Osteocyte (in vitro differentiated cells): ENCODE measurements at places on chromosomes 1 and 21. TPM values are rescaled to one million over a fixed set of nuclear protein-coding genes. Genes with fewer than 3 reads are reported as not detected.

Gene LEMD1
- total RNA-seq: not detected in 2 replicates

DNA sequence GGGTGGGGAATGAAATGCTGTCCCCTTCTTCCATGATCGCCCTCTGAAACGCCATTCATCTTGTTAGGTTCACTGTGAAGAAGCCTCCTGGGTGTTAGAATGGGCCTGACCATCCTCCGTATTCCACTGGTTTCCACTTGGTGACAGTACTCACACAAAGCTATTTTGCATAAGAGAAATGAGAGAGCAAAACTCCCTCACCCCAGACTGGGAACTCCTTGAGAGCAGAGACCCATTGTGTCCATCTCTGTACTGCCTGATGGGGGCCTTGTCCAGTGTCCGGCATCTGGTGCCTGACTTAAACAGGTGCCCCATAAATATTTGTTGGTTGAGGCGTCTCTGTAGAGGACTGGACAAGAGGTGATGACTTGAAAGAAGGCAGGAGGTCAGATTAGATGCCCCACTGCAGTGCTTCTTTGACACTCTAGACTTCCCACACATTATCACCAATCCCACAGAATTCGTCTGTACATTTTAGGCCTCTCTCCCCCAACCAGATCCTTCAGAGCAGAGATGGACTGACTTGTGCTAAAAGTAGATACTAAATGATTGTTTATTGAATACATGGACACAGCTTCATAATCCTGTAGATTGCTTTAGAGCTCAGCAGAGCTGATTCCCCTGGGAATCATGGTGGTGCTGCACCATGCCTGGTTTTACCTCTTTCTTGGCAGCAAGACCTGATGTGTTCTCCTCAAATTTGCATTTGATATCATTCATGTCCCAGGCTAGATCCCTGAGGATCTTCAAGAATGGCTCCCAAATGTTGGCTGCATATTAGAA, 22.4 kb upstream of the KCNA2 start:
- DNase-seq: peak; percentile 25

Gene CXADR
- 0.05 and 0.11 TPM in 2 replicates for total RNA-seq

- DNase-seq: no peak
Measured at GRCh38 chr1:173056365-173056764, 5.6 kb upstream of the TNFSF18 start.

- no peak for DNase-seq
Measured at GRCh38 chr1:246569248-246570238, 3.3 kb downstream of the CNST start.

GRCh38 chr1:26784886-26785285, 2.9 kb upstream of the PIGV start:
- DNase-seq: no peak

Gene ANGPTL3
- total RNA-seq: not detected in 2 replicates

Gene OR2L3
- total RNA-seq: not detected in 2 replicates

Gene LRRC8D
- total RNA-seq: 20.4 and 21.2 TPM in 2 replicates

GRCh38 chr1:207787776-207788175, 35.9 kb downstream of the CD46 start:
- no peak for DNase-seq

Gene ASTN1
- total RNA-seq: not detected in 2 replicates

DNA sequence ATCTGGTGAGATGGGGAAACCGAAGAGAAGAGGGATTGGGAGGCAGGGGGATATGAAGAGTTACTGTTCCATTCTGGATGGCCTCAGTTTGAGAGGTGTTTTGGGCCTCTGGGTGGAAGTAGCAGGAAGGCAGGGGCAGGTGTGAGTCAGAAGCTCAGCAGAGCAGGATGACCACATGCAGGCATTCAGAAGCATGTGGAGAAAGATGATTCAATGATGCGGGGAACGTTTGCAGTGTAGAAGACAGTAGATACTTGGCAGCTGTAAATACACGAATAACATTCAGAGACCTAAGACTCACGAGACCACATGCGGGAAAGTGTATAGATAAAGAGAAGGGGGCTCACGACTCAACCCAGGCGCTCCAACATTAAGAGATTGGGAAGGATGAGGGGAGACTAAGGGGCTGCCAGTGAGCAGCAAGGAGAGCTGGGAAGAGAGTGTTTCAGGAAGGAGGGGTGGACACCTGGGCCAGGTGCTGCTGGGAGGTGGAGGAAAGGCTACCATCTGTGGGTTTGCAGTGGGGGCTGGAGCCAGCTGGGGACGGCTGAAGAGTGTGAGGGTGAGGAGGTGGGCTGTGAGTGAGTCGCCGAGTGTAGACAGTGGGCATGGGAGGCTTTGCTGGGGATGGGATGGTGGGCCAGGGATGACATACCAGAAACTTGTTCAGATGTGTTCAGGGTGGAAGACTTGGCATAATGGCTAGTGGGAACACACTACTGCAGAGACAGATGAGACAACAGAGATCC, 5.8 kb upstream of the EPS8L3 start:
- DNase-seq: no peak

GRCh38 chr21:37557261-37557950, 190.8 kb downstream of the DYRK1A start:
- DNase-seq: peak; percentile 69

- no peak for DNase-seq
Measured at GRCh38 chr1:9561429-9561828, 22.2 kb downstream of the SLC25A33 start.

DNA sequence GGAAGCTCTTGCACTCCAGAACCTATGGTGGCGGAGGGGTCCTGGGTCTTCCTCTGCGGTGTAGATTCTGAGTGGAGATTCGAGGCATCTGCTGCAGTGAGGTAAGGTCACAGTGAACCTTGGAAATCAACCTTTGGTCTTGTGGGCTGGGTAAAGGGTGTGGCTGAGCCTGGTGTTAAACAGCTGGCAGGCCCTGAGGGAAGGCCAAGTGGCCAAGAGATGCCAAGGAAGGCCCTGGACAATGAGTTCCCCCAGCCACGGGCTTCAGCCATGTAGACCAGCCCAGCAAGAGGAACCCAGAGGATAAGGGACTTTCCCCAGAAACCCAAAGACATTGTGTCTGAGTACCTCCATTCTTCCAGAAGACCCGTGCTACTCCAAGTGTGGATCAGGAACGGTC, 137.2 kb upstream of the ETS2 start:
- peak; percentile 64 for DNase-seq

DNA sequence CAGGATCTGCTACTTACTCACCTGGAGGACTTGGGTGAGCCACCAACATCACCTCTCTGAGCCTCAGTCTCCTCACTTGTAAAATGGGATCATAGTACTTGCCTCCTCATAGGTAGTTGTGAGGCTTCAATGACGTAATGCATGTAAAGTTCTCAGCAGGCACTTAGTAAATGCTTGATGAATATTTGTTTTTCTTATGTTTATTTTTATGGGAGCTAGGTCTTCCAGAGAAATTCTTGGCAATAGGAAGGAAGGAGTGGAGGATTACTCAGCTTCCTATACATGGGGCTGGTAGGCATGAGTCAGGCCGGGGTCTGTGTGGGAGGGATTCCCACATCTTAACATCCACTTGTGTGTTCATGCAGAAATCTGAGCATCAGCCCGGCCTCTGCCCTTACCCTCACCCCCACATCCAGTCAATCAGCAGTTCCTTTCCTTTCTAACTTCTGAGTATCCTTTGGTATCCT, 95.4 kb upstream of the USP24 start:
- no peak for DNase-seq

DNA sequence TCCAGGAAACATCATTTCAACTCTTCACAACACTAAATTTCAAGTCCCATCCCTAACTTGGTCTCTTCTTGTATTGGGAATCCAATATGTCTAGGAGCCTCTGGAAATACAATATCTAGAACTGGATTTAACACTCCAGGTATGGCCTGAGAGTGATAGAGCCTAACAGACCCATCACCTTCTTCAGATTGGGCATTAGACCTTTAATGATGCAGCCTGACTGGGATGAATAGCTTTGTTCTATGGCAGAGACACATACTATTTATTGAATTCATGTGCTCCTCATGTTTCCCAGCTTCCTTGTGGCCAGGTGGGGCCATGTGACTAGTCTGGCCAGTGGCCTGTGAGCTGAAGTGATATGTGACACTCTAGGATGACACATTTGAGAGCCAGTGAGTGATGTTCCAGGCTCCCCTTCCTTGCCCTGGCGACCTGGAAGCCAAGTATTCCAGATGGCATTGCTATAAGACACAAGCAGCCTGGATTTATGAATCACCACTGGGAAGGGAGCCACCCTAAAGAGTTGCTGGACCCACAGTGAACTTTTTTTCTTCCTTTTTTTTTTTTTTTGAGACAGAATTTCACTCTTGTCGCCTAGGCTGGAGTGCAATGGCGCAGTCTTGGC, 31.0 kb upstream of the POU3F1 start:
- no peak for DNase-seq

DNA sequence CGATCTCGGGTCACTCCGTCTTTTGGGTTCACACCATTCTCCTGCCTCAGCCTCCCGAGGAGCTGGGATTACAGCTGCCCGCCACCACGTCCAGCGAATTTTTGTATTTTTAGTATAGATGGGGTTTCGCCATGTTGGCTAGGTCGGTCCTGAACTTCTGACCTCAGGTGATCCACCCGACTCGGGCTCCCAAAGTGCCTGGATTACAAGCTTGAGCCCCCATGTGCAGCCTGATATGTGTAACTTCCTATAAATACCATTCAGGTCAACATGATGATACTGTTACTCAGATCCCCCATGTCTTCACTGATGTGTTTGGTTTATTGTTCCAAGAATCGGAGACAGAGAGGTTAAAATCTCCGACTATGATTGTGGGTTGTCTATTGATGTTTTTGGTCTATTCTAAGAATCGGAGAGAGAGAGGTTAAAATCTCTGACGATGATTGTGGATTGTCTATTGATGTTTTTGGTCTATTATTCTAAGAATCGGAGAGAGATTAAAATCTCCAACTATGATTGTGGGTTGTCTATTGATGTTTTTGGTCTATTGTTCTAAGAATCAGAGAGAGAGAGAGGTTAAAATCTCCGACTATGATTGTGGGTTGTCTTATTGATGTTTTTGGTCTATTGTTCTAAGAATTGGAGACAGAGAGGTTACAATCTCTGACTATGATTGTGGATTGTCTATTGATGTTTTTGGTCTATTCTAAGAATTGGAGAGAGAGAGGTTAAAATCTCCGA, 17.0 kb downstream of the C1orf159 start:
- DNase-seq: peak; percentile 7

DNA sequence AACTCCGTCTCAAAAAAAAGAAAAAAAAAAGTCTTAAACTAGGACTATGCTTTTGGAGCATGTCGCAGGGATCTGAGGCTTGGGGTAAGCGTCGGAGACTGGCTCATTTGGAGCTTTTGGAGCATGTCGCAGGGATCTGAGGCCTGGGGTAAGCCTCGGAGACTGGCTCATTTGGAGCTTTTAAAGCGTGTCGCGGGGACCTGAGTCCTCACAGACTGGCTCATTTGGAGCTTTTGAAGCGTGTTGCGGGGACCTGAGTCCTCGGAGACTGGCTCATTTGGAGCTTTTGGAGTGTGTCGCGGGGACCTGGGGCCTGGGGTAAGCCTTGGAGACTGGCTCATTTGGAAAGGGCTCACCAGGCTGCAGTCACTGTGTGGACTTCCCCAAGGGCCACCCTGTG, 13.6 kb upstream of the TSPEAR start:
- DNase-seq: peak; percentile 59

DNA sequence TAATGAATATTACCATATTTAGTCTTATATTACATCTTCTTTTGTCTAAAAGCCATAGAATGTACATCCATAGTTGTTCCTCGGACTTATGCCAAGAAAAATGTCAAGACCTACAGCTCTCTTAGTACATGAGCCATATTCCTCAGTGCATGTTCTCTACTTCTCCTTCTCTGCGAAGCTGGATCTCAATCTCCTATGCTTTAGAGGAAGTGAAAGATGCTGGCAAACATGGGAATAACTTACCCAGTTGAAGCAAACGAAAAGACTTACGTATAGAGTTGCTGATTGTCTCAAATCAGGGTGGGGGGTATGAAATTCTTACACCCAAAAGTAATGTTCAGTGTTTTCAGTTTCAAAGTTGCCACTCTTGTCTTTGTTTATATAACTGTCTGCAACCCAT, 32.7 kb downstream of the OR13G1 start:
- DNase-seq: no peak

GRCh38 chr1:75470448-75470847, 140.5 kb downstream of the SLC44A5 start:
- no peak for DNase-seq

GRCh38 chr1:173208146-173208545, 1.0 kb upstream of the TNFSF4 start:
- DNase-seq: no peak

- no peak for DNase-seq
Measured at GRCh38 chr1:36217670-36218069, 6.6 kb upstream of the THRAP3 start.

- no peak for DNase-seq
Measured at GRCh38 chr1:78145105-78145580, 99.4 kb downstream of the GIPC2 start.

DNA sequence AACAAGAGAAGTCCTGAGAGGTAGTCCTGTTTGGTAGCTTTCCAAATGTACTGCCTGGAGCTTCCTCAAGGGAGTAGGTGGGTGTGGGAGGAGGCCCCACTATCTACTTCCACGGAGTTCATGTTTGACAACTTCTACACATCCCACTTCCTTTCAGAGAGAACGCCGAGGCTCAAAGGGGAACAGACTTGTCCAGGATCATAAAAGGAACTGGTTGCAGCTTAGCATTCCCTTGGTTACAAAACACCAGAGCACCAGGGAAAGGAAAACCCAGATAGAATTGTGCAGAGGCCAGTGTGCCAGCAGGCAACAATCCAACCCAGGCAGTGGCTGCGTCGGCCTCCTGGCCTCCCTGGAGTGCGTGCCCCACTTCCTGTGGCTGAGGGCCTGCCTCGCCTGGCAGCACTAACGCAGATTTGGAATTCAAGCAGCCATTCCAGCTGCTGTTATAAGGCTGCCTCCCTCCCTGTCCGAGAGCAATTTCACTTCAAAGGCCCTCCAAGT, 4.2 kb upstream of the RAP1GAP start:
- DNase-seq: peak; percentile 77

- DNase-seq: no peak
Measured at GRCh38 chr1:69737527-69738185, 169.9 kb downstream of the LRRC7 start.

Gene AADACL4
- not detected in 2 replicates for total RNA-seq

- no peak for DNase-seq
Measured at GRCh38 chr1:225942574-225942973, 1.6 kb upstream of the LEFTY2 start.

- DNase-seq: no peak
Measured at GRCh38 chr1:3162322-3162882, 93.4 kb downstream of the PRDM16 start.
